ENCODE measurements at places on chromosomes 4 and X. TPM values are rescaled to one million over a fixed set of nuclear protein-coding genes. Genes with fewer than 3 reads are reported as not detected.

GAB1 gene
- 9.8 TPM for total RNA-seq

- no peak overlapping the region for H3K4me3 ChIP-seq
- H3K27ac ChIP-seq: no peak overlapping the region
- no peaks in the 10 kb centered on the region for H3K4me1 ChIP-seq
- no peak for DNase-seq
Observed at GRCh38 chr4:188078116-188078515, 31.3 kb downstream of the TRIML2 start.

GRCh38 chrX:85836868-85837267 lies 210.5 kb downstream of the CHM start:
- no peak overlapping the region for H3K27ac ChIP-seq
- no peak for DNase-seq
- no peaks in the 10 kb centered on the region for H3K36me3 ChIP-seq
- no peak overlapping the region for H3K4me3 ChIP-seq

GRCh38 chr4:116024954-116025708 lies 911.7 kb upstream of the NDST4 start:
- DNase-seq: no peak
- H3K27me3 ChIP-seq: no peaks in the 10 kb centered on the region
- no peaks in the 10 kb centered on the region for H3K4me1 ChIP-seq
- H3K36me3 ChIP-seq: no peaks in the 10 kb centered on the region
- H3K27ac ChIP-seq: no peak overlapping the region

Measured in pancreas (tissue), 10 donors.